ENCODE measurements at places on chromosomes 3 and 15.

DNA sequence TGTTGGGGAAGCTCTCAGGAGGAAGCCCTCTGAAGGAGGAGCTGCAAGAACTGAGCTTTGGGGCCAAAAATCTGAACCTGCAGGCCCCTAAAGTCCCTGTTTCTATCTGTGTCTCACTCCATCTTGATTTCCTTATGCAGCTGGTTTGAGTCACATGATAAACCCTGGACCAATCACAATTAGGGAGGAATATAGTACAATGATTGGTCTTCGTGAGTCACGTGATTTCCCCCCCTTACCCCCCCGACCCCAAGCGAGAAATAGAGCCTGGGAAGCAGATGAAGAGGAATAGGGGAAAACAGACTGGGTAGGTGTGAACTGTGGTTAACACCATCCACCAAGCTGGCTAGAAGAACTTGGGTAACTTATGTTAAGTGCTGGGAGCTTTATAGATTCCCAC lies 12.9 kb downstream of the CRABP1 start:
- no peak for DNase-seq

DNA sequence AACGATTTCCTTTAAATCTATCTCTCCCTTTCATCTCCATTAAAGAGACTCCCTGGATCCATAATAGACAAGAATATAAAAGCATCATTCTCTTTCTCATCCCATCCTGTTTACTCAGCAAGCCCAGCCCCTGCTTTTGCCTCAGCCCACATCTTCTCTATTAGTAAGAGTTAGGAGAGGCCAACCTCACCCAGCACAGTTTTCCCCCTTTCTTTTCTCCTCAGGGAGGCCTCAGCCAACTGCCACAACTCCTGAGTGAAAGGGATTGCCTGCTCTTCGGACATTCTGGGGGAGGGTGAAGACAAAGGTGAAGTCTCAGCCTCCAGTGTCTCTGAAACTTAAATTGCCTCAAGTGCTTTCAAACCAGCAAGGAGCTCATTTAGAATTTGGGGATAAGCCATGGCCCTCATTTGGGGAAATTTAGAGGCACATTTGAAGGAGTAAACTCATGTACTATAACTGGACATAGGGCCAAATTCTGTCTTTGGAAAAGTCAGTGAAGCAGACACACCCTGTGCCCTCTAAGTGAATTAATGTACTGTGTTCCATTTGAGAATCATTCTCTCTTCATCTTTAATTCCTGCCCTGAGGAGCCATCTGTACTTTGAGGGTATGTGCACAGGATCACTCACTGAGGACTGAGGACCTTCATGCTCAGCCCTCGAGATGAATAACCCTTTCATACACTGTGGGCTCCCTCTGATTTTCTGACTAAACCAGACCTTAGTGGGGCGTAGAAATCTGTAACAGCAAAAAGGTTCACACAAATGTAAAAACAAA lies 82.5 kb downstream of the SOX2 start:
- DNase-seq = no peak

- DNase-seq = no peak
Measured at GRCh38 chr3:86990734-86991481, at the start of gene VGLL3. TSS of gene VGLL3 (minus strand) at chr3:86991149. CDS start at chr3:86990743, 406 bp downstream.

DNA sequence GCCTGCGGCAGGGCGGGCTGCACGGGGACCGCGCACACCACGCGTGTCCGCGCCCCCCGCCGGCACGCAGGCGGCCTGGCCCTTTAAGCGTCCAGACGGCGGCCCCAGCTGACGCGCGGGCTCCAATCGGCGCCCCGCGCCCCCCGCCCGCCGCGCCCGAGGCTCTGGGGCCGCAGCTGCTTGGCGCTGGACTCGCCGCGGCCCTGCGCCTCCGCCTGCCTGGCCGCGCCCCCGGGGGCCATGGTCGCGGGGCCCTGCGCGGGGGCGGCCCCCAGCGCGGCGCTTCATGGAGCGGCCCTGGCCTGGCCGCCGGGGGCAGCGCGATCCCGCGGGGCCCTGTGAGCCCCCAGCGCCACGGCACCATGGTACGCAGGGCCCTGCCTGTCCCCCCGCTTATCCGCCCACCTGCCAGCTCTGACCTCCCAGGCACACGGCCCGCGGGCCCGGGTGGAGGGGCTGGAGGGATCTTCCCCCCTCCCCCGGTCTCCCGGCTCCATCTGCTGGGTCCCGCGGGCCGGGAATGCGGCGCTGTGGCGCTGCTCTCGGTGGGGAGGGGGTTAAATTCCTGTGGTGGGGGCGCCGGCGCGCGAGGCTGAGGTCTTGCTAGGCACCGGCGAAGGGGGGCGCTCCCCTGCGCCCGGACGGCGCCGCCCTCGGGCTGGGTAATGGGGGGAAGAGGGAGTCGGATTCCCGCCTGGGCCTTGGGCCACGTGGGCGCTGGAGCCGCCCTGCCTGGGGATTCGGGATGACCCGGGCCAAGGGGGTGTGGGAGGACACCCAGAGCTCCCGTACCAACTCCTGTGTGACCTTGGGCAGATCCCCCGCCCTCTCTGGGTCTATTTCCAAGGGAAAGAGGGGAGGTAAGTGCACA lies 1.1 kb downstream of the ZBTB47 start:
- DNase-seq = no peak

DNA sequence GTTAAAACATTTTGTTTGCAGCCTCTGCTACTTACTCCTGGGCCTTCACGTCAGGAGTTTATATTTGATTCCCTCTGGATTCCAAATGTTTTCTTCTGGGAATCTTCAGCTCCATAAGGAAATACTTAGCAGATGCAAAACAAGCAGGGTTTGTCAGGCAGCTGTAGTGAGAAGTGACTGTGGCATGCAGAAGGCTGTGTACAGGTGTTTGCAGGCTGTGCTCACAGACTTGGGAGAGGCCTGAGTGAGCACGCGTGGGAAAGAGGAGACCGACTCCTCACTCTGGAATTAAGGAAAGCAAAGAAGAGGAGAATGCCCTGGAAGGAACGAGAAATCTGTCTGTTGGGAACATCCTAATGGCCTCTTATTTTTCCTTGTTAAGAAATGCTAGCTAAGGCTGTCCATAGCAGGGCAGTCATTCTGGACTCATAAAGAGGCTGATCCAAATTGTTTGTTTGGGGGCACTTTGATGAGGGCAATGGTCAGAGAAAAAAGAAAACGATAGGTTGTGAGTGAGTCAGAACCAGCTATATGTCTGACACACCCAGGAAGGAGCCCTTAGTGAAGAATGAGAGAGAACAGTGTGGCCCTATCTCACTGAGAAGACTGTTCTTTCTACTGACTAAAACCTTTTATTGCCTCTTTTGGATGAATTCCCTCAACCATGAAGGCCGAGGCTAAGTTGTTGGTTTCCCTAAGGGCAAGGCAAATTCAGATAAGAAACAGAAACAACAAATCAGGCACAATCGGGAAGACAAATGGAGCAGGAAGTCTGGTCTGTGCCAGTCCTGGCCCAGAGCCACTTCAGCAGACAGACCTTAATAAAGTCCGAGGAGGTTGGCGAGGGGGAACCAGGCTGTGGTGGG lies 82.6 kb downstream of the TGFBR2 start:
- DNase-seq = no peak

DNA sequence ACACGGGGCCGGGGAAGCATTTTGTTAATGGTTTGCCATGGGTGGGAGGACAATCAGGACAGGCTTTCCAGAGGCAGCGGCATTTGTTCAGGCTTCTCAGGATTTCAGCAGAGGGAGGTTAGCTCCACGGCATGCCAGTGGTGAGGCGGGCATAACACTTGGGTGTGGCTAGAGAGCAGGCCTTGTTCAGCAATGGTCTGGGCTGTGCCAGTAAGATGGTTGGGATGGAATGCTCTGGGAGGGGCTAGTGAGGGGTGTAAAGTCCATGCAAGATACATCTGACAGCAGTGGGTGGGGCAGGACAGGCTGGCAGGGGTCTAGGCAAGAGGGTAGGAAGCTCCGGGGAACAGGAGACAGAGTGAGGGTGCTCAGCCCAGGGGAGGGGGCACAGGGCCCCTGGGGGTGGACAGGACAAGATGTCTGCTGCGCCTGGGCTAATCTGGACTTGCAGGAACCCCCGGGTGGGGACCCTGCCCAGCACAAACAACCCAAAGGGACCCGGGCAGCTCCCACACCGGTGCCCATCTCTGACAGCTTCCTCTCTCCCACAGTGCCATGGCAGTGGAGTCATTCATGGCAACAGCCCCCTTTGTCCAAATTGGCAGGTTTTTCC lies 8.4 kb downstream of the TMEM43 start:
- DNase-seq = no peak

DNA sequence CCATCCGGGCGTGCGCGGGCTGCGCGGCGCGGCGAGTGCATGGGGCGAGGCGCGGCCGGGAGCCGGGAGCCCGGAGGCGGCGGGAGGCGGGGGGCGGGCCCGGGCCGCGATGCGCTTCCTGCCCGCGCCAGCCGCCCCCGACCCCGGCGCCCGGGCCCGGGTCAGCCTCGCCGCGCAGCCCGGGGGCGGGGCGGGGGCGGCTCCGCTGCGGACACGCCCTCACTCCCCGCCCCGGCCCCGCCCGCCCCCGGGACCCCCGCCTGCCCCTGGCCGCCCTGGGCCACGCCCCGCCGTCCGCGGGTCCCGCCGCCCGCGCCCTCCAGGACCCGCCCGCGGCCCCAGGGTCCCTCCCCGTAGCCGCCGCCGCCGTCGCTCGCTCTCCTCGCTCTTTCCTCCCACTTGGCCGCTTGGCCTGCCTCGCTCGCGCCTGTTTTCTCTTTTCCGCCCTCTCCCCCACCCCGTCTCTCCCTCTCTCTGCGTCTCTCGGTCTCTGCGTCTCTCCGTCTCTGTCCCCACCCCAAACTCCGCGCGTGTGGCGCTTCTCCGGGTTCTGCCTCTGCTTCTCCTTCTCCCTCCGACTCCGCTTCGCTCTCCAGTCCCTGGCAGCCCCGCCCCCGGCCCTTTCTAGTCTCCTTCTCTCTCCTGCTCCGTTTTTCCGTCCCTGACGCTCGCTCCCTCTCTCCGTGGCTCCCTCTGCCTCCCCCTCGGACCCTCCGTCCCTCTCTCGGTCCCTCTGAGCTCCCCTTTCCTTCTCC lies at the start of gene PLXND1:
TSS of gene PLXND1 (minus strand) at position 41 of the 755 bp plus-strand sequence. CDS start at position 4, 37 bp downstream.
- peak; percentile 34 for DNase-seq

GRCh38 chr15:75230551-75231371 lies 27.4 kb upstream of the GOLGA6C start:
- no peak for DNase-seq

- no peak for DNase-seq
Measured at GRCh38 chr15:72865486-72865885, 81.9 kb upstream of the ADPGK start.

DNA sequence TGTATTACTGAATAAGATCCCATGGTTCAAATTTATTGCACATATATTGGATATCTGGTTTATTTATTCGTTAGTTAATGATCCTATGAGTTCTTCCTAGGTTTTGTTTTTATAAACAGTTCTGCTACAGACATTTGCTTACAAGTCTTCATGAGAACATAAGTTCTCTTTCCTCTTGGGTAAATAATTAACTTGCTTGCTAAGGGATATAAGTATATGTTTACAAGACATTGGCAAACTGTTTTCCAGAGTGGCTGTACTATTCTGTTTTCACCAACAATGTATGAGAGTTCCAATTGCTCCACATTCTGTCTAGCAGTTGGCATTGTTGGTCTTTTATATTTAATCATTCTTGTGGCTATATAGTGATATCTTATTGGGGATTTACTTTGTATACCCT lies 341.8 kb upstream of the GBE1 start:
- DNase-seq = no peak

- DNase-seq = peak; percentile 65
Measured at GRCh38 chr15:101006931-101007691, 88.0 kb downstream of the LRRK1 start.

- no peak for DNase-seq
Measured at GRCh38 chr15:80242132-80242769, 9.8 kb downstream of the CTXND1 start.

DNA sequence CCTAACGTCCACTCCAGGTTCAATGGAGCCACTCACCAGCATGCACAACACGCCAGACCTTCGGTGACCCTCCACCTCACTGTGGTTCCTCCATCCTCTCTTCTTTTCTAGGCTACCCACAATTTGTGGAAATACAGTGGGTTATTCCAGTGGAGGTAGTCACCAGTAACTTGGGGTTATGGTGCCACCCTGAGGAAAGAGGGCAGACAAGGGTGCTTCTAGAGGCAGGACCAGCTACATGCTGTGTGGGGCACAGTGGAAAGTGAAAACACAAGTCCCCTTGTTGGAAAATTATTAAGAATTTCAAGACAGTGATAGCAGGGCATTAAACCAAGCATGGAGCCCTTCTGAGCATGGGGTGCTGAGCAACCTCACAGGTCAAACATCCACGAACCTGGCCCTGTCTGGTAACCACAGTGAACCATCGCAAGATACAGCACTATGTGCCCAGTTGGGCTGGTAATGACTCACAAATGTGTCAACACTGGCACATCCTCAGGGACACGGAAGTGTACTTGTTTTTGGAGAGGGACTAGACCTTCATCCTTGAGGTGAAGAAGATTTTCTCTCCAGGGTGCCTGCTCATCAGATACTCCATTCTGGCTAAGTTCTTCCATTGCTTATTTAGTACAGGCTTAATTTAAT lies 166.7 kb downstream of the STT3B start:
- no peak for DNase-seq

GRCh38 chr3:126866175-126866759 lies 116.6 kb upstream of the PLXNA1 start:
- no peak for DNase-seq

DNA sequence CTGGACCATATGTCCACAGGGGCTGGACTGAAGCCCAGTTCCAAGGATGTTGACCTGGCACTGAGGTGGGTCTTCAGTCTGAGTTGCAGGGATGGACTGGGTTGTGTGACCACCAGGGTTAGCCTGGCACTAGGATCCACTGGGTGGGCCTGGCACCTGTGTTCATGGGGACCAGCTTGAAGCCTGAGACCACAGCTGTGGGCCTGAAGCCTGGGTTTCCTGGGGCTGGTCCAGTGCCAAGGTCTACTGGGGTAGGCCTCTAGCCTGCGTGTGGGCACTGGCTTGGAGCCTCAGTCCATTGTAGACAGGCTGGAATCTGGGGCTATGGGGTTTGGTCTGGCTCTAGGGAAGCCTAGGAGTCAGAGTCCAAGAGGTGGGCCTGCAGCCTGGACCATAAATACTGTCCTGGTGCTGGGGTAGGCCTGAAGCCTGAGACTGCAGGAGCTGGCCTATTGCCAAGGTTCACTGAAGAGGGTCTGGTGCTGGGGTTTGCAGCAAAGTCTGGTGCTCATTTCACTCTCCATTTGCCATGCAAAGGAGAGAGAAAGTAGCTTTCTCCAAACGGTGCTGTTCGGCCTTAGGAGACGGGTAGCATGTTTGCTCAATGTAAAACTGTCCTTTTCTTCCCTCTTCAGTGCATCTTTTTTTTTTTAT lies 51.2 kb upstream of the TBC1D5 start:
- DNase-seq = no peak

DNA sequence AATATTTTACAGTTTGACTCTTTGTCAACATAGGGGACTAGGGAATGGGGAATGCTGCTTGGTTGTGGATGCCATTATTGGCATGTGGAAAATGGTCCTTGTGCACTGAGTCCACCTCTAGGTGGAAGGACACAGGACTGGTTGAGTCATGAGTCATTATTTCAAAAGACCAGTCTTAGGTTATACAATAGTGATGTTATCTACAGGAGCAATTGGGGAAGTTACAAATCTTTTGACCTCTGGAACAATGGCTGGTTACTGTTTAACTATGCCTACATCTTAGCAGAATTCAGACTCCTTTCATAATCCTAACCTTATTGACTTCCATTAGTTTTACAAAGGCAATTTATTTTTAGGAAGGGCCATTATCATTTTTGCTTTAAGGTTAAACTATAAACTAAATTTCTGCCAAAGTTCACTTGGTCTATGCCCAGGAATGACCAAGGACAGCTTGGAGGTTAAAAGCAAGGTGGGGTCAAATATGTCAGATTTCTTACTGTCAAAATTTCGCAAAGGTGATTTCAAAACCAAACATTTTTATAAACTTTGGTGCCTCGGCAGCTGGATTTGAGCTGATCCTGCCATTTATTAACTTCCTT lies 11.8 kb upstream of the CCR8 start:
- no peak for DNase-seq
